ENCODE measurements at places on chromosomes 2 and 18.

- no peaks in the 10 kb centered on the region for H3K4me1 ChIP-seq
- no peak overlapping the region for H3K27ac ChIP-seq
- H3K27me3 ChIP-seq: peaks cover 2% of the 10 kb centered on the region
- no peaks in the 10 kb centered on the region for H3K36me3 ChIP-seq
Measured at GRCh38 chr2:195984923-195985726, 83.5 kb downstream of the DNAH7 start.

DNA sequence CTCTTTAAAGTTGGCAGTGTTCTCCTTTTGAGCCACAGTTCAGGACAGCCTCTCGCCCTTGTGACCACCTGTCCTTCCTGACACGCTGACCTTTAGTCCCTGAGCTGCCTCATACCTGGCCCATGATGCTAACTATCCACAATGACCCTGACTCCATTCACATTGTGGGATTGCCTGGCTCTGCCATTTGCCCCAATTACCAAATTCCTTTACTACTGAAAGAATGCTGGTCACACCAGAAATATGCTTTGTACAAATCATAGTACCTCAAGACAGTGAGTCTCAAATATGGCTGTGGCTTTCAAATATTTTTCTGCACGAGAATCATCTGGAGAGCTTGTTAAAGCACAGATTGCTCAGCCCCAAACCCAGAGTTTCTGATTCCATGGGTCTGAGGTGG, 54.2 kb downstream of the LTBP1 start:
- H3K27me3 ChIP-seq: no peaks in the 10 kb centered on the region
- no peak for DNase-seq
- peaks cover 14% of the 10 kb centered on the region for H3K4me1 ChIP-seq
- no peak overlapping the region for H3K4me3 ChIP-seq
- no peaks in the 10 kb centered on the region for H3K36me3 ChIP-seq

DNA sequence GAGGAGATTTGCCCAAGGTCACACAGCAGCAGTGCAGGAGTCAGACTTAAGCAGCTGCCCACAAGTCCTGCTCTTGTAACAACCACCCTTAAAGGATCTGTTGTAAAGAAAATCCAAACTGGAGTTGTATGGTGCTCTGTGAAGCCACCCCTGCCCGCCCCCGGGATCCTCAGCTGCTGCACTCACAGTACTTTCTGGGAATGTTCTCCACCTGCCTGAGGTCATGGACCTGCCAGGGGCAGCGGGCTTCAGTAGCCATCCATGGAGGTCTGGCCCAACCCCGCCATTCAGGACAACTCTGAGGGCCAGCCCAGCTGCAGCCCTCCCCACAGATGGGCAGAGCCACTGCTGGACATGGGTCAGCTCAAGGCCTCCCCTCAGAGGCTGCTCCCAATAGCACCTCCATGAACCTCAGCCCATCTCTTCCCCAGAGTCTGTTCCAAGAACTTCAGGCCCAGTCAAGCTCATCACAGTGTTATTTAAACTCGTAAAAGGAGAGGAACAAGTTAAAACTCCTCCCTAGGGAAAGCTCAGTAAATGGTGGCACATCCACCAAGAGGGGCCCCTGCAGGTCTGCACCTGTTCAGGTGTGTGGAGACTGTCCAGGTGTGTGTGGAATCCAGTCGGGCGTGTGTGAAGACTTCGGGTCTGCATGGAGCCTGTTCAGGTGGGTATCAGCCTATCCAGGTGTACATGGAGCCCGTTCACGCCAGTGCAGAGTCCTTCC, 39.4 kb upstream of the GPC1 start:
- H3K4me1 ChIP-seq: no peaks in the 10 kb centered on the region
- no peaks in the 10 kb centered on the region for H3K36me3 ChIP-seq
- no peak overlapping the region for H3K27ac ChIP-seq
- H3K4me3 ChIP-seq: no peak overlapping the region

- no peak for DNase-seq
- no peaks in the 10 kb centered on the region for H3K36me3 ChIP-seq
- no peak overlapping the region for H3K4me3 ChIP-seq
- peaks cover 7% of the 10 kb centered on the region for H3K27me3 ChIP-seq
- no peak overlapping the region for H3K27ac ChIP-seq
Measured at GRCh38 chr18:11669948-11670275, 19.2 kb upstream of the GNAL start.

GRCh38 chr2:54384301-54385203, 71.6 kb upstream of the SPTBN1 start:
- no peak overlapping the region for H3K27ac ChIP-seq
- no peak overlapping the region for H3K4me3 ChIP-seq
- H3K4me1 ChIP-seq: no peaks in the 10 kb centered on the region
- no peak for DNase-seq

DNA sequence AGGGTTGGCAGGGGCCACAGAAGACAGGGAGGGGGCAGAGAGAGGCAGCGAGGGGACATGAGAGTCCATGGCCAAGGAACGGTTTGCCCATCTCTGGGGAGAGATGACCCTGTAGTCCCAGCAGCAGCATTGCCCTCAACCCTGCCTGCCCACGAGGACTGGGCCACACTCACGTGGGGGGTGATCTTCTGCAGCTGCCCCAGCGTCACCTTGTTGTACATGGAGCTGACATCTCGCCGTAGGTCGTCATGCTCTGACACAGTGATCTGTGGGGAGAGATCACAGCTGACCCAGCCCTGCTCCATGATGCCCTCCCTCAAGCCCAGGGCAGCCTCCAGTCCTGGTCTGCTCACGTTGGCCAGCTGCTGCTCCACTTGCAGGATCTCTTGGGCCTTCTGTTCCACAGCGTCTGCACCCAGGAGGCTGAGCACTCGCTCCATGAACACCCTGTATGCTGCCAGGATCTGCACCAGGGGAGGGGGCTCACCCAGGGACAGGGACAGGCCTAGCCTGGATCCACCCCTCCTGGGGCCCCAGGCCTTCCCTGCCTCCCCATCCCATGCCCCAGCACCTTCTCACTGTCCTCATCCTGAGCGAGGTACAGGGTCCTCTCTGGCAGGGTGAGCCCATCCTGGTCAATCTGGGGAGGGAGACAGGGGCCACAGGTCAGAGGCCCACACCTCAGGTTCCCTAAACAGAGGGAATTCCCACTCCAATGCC, 2.8 kb downstream of the ECEL1 start:
- H3K4me1 ChIP-seq: peaks cover 2% of the 10 kb centered on the region
- H3K36me3 ChIP-seq: no peaks in the 10 kb centered on the region
- H3K4me3 ChIP-seq: no peak overlapping the region
- H3K27me3 ChIP-seq: peaks cover 22% of the 10 kb centered on the region
- H3K27ac ChIP-seq: no peak overlapping the region
- DNase-seq: peak; percentile 35

DNA sequence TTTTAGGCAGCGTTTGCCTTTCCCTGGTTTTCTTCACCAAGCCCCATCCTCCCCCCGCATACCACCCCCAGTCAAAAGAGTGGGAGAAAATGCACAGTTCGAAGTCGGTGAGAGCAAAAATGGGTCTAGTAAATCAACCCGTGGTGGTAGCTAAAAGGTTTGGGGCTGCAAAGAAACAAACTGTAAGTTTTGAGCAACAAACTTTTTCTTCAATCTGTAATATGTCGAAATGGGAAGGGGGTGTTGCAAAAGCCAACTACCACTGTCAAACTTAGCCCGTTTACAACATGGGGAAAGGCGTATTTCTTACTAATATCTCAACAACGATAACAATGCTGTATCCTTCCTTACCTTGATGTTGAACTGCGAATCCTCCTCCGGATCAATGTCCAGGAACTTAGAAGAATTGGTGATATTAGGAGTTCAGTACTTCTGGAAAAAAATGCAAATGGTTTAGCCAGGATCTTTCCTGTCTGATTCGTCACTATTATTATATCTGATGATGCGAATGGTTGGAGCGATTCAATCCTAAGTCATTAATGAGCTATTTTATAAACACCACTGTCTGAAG, 2.4 kb upstream of the SATB2 start:
- peaks cover 29% of the 10 kb centered on the region for H3K27me3 ChIP-seq
- peak overlapping the region; percentile 90 for H3K4me3 ChIP-seq
- no peak for DNase-seq

DNA sequence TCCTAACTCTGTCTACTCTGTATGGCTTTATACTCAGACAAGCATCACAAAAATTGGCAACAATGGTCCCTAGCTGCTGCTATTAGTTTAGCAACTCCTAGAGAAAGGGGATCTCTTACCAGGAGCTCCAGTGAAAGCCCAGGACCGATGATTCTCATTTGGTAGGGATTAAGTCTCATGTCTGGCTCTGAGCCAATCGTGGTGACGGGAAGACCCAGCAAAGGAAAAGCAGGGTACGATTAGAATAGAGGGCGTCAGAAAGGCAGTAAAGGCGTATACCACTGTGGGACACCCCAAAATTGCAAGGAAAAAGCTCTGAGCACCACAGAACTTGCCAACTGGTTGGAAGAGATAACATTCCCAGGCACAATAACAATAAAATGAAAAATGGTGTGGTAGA, 129.5 kb downstream of the MTCL1 start:
- H3K27me3 ChIP-seq: peaks cover 9% of the 10 kb centered on the region
- no peaks in the 10 kb centered on the region for H3K36me3 ChIP-seq
- no peak for DNase-seq
- H3K4me1 ChIP-seq: no peaks in the 10 kb centered on the region
- H3K4me3 ChIP-seq: no peak overlapping the region

GRCh38 chr2:41716497-41716896, 331.3 kb upstream of the PKDCC start:
- DNase-seq: no peak
- H3K4me1 ChIP-seq: peaks cover 19% of the 10 kb centered on the region
- no peaks in the 10 kb centered on the region for H3K36me3 ChIP-seq
- H3K27me3 ChIP-seq: no peaks in the 10 kb centered on the region
- H3K27ac ChIP-seq: peak overlapping the region; percentile 78
- no peak overlapping the region for H3K4me3 ChIP-seq

GRCh38 chr2:109171444-109172334, 42.7 kb downstream of the SH3RF3 start:
- H3K27me3 ChIP-seq: peaks cover 42% of the 10 kb centered on the region
- H3K4me3 ChIP-seq: no peak overlapping the region
- H3K36me3 ChIP-seq: no peaks in the 10 kb centered on the region

GRCh38 chr2:199581935-199582360, 124.2 kb upstream of the SATB2 start:
- H3K4me3 ChIP-seq: no peak overlapping the region
- H3K36me3 ChIP-seq: no peaks in the 10 kb centered on the region
- H3K27me3 ChIP-seq: peaks cover 15% of the 10 kb centered on the region
- no peak overlapping the region for H3K27ac ChIP-seq
- no peaks in the 10 kb centered on the region for H3K4me1 ChIP-seq
